ENCODE measurements at places on chromosomes 2 and 18. TPM values are rescaled to one million over a fixed set of nuclear protein-coding genes. Genes with fewer than 3 reads are reported as not detected.

DNA sequence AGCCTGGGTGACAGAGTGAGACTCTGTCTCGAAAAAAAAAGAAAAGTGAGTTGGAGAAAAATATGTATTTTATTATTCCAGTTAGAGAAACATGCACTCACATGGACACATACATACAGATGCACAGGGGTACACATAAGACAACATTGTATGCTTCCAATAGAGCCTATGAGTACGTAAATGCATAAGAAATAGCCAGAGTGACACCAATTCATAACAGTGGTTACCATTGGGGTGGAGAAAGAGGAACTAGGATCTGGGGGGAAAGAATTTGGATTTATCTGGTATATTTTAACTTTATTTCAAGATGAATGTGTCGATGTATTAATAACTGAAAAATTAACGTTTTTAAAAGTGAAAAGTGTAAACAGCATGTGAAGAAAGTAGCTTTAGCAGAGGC lies 16.1 kb downstream of the IL36A start:
- H3K4me3 ChIP-seq, result no peak overlapping the region
- H3K4me1 ChIP-seq, result no peaks in the 10 kb centered on the region
- no peaks in the 10 kb centered on the region for H3K36me3 ChIP-seq
- DNase-seq, result no peak

The HOXD8 gene
- polyA plus RNA-seq, result 19.7 TPM

DNA sequence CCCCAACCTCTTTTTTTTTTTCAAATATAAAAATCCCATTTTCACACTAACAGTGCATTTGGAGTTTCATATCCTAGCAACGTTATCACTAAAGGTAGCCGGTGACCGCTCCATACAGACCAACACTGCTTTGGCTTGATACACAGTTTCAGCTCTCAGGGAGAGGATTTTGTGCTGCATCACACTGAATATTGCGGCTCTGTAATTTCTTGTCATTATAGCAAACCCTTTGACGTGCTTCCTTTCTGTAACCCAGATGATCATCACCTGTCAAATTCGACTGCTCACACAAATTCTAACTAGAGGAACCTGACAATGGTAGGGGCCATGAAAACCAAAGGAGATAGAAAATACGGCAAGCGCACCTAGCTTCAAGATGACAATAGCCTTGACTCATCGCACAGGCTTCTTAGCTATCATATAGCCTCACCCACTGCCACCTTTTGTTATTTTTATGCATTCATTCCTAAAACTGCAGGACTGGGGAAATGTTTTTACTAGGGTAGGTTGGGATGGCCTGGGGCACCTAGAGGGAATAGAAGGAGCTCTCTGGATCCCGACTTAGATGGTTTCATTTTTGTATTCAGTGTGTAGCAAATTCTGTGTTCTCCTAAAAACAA lies 582.9 kb upstream of the PIK3C3 start:
- no peak for DNase-seq
- H3K27me3 ChIP-seq, result no peaks in the 10 kb centered on the region
- no peaks in the 10 kb centered on the region for H3K36me3 ChIP-seq
- no peak overlapping the region for H3K4me3 ChIP-seq
- H3K27ac ChIP-seq, result no peak overlapping the region

GRCh38 chr18:46297621-46298020 lies 193.4 kb downstream of the HAUS1 start:
- H3K36me3 ChIP-seq, result no peaks in the 10 kb centered on the region
- DNase-seq, result no peak
- H3K4me3 ChIP-seq, result no peak overlapping the region
- no peak overlapping the region for H3K27ac ChIP-seq
- peaks cover 23% of the 10 kb centered on the region for H3K27me3 ChIP-seq
- H3K4me1 ChIP-seq, result no peaks in the 10 kb centered on the region

GRCh38 chr2:9961013-9961412 lies 9.5 kb downstream of the GRHL1 start:
- H3K27me3 ChIP-seq, result no peaks in the 10 kb centered on the region
- no peaks in the 10 kb centered on the region for H3K36me3 ChIP-seq
- no peak overlapping the region for H3K27ac ChIP-seq
- H3K4me1 ChIP-seq, result no peaks in the 10 kb centered on the region

DNA sequence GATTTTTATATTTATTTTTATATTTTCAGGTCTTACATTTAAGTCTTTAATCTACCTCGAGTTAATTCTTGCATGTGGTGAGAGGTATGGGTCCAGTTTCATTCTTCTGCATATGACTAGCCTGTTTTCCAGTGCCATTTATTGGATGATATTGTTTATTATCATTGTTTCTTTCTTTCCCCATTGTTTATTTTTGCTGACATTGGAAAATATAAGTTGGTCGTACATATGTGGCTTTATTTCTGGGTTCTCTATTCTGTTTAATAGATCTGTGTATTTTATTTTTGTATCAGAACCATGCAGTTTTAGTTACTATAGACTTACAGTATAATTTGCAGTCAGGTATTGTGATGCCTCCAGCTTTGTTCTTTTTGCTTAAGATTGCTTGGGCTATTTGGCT lies 113.4 kb upstream of the VWC2L start:
- no peaks in the 10 kb centered on the region for H3K36me3 ChIP-seq
- H3K27me3 ChIP-seq, result no peaks in the 10 kb centered on the region
- H3K4me1 ChIP-seq, result no peaks in the 10 kb centered on the region
- no peak overlapping the region for H3K27ac ChIP-seq
- no peak for DNase-seq

DNA sequence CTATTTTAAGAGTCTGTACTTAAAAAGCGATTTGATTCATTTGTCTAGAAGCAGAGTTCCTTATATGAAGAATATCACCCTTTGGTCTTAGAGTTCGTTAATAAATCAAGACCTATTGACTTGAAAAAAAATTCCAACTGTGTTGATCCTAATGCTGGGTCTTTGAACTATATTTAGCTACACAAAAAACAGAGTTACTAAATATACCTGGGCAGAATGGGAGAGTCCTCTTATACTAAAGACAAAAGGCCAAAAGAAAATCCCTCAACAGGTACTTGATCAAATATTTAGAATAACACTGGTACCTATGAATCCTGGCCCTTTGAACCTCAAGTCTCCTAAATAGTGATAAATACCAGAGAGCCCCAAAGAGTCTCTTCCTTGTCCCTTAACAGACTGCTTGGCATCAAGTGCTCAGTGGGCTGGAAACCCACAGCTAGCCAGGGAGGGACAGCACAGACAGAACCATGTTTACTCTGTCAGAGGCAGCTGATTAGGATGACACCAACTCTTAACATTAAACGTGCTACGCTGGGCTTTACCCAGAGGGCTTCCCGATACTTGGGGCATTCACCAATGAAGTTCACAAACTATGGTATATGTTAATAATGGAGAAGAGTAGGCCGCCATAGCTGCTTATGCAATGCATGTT lies 95.1 kb downstream of the FIGN start:
- H3K27ac ChIP-seq, result no peak overlapping the region
- DNase-seq, result no peak
- H3K27me3 ChIP-seq, result no peaks in the 10 kb centered on the region
- H3K36me3 ChIP-seq, result no peaks in the 10 kb centered on the region

DNA sequence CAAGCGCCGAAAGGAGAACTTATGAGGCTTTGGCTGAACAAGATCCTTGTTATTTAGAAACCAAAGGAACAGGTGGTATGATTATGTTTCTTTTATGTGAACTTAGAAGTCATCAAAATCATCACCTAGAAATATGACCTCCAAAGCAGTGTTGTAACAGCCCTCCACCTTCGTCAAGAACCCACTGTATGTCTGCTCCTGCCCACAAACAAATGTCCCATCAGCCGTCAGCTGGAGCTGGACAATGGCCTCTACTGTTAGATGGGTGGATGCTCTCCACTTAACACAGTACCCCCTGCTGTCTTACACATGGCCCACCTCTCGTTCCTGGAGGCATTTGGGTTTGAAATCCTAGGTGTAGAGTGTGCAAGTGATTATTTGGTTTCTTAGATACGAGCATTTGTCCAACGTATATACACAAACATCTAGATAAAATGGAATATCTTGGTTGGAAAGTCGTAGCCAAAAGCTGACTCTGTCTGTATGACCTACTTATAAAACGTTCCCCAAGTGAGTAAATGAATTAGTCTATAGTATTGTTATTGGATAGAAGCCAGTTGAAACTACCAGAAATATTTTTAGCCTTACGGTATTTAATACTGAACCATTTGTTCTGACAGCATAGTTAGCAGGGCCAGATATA lies 113.0 kb downstream of the CRIM1 start:
- H3K27ac ChIP-seq, result peak overlapping the region; percentile 56
- H3K27me3 ChIP-seq, result no peaks in the 10 kb centered on the region
- peak; percentile 59 for DNase-seq
- peaks cover 88% of the 10 kb centered on the region for H3K36me3 ChIP-seq
- H3K4me3 ChIP-seq, result no peak overlapping the region

GRCh38 chr2:128347701-128348539 lies 29.3 kb upstream of the HS6ST1 start:
- H3K4me1 ChIP-seq, result peaks cover 16% of the 10 kb centered on the region
- no peak overlapping the region for H3K4me3 ChIP-seq
- peak overlapping the region; percentile 62 for H3K27ac ChIP-seq
- no peaks in the 10 kb centered on the region for H3K36me3 ChIP-seq
- no peaks in the 10 kb centered on the region for H3K27me3 ChIP-seq

DNA sequence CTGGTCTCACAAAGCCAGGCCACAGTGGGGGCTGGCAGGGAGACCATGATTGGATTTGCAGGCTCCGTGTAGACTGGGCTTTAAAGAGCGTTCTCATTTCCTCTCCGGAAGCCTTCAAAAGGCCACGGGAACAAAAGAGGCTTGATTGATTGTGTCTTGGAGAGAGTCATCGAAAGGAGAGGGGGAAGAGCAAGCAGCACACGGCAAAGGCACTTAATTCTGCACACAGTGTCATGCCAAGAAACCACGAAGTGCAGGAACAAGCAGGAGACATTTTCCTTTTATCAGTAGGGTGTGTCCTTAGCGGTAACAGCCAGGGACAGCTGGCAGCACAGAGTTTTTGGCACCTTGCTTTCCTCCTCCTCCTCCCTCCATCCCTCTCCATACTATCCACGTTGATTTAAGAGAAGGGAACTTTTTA lies 47.7 kb downstream of the GLI2 start:
- no peak overlapping the region for H3K27ac ChIP-seq
- no peak overlapping the region for H3K4me3 ChIP-seq
- H3K27me3 ChIP-seq, result no peaks in the 10 kb centered on the region
- no peaks in the 10 kb centered on the region for H3K36me3 ChIP-seq

The EPB41L3 gene
- 19.2 TPM for polyA plus RNA-seq

- peaks cover 77% of the 10 kb centered on the region for H3K36me3 ChIP-seq
- no peak for DNase-seq
- no peak overlapping the region for H3K27ac ChIP-seq
Measured at GRCh38 chr2:37244755-37245154, 13.3 kb downstream of the NDUFAF7 start.

The CHRNG gene
- polyA plus RNA-seq, result not detected

DNA sequence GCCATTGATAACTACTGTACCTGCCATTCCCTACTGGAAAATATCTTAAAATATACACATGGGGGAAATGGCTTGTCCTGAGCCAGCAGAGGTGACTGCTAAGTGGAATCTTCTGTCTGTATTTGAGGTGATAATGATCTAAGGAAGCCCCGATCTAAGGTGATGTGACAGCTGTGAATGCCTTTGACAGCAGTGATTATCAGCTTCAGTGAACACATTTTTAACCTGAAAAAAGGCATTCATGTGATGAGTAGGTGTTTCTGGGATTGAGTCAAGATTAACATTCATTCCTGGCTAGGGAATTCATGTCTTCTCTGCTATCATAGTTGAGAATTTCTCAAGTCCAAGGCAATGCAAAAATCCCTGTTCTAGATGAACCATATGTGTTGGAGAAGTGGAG lies 9.1 kb upstream of the MAPRE2 start:
- no peak for DNase-seq
- no peak overlapping the region for H3K27ac ChIP-seq
- no peaks in the 10 kb centered on the region for H3K27me3 ChIP-seq

DNA sequence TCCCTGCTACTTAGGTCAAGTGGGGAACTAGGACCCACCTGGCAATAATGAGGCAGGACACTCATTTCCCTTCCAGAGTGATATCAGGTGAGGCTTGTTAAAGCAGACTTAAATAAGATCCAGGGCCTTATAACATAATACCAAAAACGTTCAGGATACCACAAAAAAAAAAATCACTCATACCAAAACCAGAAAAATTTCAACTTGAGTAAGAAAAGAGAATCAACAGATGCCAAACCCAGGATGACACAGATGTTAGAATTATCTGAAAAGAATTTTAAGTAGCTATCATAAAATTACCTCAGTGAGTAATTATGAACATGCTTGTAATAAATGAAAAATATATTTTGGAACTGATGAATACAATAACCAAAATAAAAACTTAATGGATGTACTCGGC lies 255.6 kb upstream of the OSR1 start:
- peaks cover 37% of the 10 kb centered on the region for H3K4me1 ChIP-seq
- peak; percentile 80 for DNase-seq
- H3K36me3 ChIP-seq, result no peaks in the 10 kb centered on the region
- H3K4me3 ChIP-seq, result no peak overlapping the region
- no peaks in the 10 kb centered on the region for H3K27me3 ChIP-seq

The KDSR gene
- 54.7 TPM for polyA plus RNA-seq

The TEKT4 gene
- not detected for polyA plus RNA-seq

The ALK gene
- not detected for polyA plus RNA-seq

The EVX2 gene
- not detected for polyA plus RNA-seq

The MYO3B gene
- not detected for polyA plus RNA-seq

The SLC38A11 gene
- polyA plus RNA-seq, result not detected

The DLGAP1 gene
- 0.29 TPM for polyA plus RNA-seq

The OLA1 gene
- 106 TPM for polyA plus RNA-seq

GRCh38 chr2:138700716-138701115 lies 79.5 kb downstream of the NXPH2 start:
- no peaks in the 10 kb centered on the region for H3K4me1 ChIP-seq
- no peaks in the 10 kb centered on the region for H3K36me3 ChIP-seq
- no peak overlapping the region for H3K27ac ChIP-seq
- H3K4me3 ChIP-seq, result no peak overlapping the region

DNA sequence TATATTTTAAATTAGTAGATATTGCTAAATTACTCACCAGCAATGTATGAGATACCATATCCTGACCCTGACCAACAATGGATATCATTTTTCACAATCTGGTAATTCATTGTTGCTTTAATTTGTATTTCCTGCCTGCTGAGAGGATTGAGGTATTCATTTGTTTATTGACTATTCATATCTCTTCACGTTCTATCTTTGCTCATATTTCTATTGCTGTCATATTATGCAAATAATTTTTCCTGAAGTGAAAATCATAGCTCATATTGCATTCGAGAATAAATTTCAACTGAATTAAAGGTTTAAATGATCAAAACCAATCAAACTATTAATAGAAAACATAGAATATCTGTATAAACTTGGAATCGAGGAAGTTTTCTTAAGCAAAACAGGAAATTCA lies 31.0 kb downstream of the INO80D start:
- DNase-seq, result no peak
- no peaks in the 10 kb centered on the region for H3K4me1 ChIP-seq
- no peak overlapping the region for H3K4me3 ChIP-seq
- H3K27ac ChIP-seq, result no peak overlapping the region
- H3K36me3 ChIP-seq, result peaks cover 20% of the 10 kb centered on the region

Measured in GM23248 (cell line).